ENCODE measurements at places on chromosomes 12 and 14.

GRCh38 chr14:47422191-47422590 lies 253.2 kb downstream of the MDGA2 start:
- no peak for DNase-seq

DNA sequence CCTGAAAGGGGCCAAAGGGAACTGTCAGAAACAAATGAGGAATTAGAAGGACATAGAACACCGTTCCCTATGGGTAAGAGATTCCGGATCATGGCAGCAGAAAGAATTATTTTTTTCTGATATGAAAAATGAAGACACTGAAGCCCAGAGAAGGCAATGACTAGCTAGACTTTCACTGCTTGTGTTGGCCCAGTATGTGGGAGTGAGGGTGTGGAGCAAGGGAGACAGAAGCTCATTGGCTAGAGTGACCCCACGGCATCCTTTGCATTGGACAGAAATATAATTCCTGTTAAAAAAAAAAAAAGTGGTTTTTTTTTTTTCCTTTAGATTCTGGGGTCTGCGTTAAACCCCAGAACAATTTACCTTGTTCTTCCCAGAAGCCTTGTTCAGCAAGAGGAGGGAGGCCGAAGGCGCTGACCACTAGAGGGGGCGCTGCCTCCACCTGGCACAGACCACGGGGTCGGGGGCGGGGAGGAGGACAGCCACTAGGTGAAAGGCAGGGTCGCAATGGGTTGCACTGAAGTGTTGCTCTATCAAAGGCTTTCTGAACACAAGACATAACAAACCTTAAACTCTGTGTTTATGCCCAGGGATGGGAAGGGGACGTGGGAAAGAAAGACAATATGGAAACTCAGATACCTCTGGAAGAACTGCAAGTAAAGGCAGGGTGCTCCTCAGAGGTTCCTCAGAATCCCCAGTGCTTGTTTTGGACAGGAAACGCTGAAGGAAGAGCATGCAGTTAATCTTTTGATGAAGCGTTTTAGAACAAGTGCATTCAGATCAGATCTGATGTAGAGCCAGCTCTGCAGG lies 156.8 kb downstream of the KCNA5 start:
- no peak for DNase-seq

- DNase-seq, result no peak
Measured at GRCh38 chr12:100490056-100490455, 16.4 kb downstream of the NR1H4 start.

GRCh38 chr12:65970821-65971220 lies 146.5 kb downstream of the HMGA2 start:
- no peak for DNase-seq
